ENCODE measurements at places on chromosomes 3 and 15. TPM values are rescaled to one million over a fixed set of nuclear protein-coding genes. Genes with fewer than 3 reads are reported as not detected.

- no peaks in the 10 kb centered on the region for H3K36me3 ChIP-seq
- no peaks in the 10 kb centered on the region for H3K4me1 ChIP-seq
- H3K27me3 ChIP-seq, result no peaks in the 10 kb centered on the region
- H3K27ac ChIP-seq, result no peak overlapping the region
- H3K4me3 ChIP-seq, result no peak overlapping the region
- DNase-seq, result no peak
Observed at GRCh38 chr3:110955301-110955880, 116.2 kb upstream of the NECTIN3 start.

DNA sequence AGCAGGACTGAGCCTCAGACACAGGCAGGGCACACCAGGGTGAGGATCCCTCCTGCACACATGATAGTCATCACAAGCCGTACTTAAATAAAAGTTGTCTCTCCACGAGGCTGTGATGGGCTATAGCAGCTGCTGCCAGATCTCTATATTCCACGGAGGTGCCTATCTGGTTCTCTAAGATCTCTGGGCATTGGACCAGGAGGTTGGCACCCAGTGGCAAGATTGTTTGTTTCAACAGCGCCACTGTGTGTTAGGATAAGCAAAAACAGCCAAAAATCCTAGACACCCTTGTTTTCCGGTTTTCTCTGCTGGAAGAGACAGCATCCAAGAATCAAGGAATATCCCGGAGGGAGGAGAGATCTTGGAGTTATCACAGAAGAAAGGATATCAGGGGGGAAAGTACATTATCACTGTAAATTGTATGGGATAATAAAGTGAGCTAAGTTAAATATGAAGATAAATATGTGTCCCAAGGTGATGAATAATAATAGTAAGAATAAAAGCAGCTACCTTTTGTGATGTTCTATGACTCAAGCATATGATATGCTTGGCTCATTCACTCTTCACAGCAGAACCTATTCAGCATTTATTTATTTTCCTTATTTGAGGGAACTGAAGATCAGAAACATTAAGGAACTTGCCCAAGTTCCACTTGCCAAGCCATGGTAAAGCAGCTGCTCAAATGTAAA, 90.6 kb upstream of the AKAP13 start:
- H3K4me3 ChIP-seq, result no peak overlapping the region
- H3K27me3 ChIP-seq, result peaks cover 4% of the 10 kb centered on the region
- no peak overlapping the region for H3K27ac ChIP-seq
- no peaks in the 10 kb centered on the region for H3K36me3 ChIP-seq
- no peak for DNase-seq

GRCh38 chr3:182683858-182684257, 109.4 kb upstream of the ATP11B start:
- no peaks in the 10 kb centered on the region for H3K4me1 ChIP-seq
- peaks cover 4% of the 10 kb centered on the region for H3K27me3 ChIP-seq
- no peak overlapping the region for H3K4me3 ChIP-seq
- H3K27ac ChIP-seq, result no peak overlapping the region
- DNase-seq, result no peak

DNA sequence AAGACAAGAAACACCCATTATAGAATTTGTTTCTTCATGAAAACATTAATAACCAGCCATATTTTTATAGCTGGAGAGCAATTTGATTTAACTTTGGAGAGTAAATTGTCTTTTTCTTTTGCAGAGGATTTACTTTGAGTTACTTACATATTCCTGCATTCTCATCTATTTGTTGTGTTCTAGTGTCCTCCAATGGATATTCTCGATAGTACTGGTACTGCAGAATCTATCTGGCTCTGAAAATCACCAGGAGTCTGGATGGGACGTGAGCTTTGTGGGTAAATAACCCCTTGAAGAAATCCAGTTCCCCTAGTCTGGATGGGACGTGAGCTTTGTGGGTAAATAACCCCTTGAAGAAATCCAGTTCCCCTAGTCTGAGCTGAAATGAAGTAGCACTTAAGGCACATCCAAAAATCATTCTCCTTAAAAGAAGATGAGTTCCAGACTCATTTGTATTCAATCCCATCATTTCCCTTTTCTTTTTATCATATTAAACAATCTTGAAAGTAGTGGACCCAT, 294.1 kb upstream of the UBE2E2 start:
- no peak overlapping the region for H3K27ac ChIP-seq
- no peak for DNase-seq
- H3K36me3 ChIP-seq, result no peaks in the 10 kb centered on the region
- no peak overlapping the region for H3K4me3 ChIP-seq
- H3K4me1 ChIP-seq, result no peaks in the 10 kb centered on the region

GRCh38 chr15:23854203-23854911, 167.3 kb upstream of the NDN start:
- no peaks in the 10 kb centered on the region for H3K36me3 ChIP-seq
- no peaks in the 10 kb centered on the region for H3K27me3 ChIP-seq
- H3K4me1 ChIP-seq, result no peaks in the 10 kb centered on the region
- DNase-seq, result no peak

- no peak overlapping the region for H3K27ac ChIP-seq
- no peak overlapping the region for H3K4me3 ChIP-seq
- peaks cover 25% of the 10 kb centered on the region for H3K4me1 ChIP-seq
- no peaks in the 10 kb centered on the region for H3K36me3 ChIP-seq
Observed at GRCh38 chr3:44228900-44229299, 12.8 kb upstream of the TOPAZ1 start.

DNA sequence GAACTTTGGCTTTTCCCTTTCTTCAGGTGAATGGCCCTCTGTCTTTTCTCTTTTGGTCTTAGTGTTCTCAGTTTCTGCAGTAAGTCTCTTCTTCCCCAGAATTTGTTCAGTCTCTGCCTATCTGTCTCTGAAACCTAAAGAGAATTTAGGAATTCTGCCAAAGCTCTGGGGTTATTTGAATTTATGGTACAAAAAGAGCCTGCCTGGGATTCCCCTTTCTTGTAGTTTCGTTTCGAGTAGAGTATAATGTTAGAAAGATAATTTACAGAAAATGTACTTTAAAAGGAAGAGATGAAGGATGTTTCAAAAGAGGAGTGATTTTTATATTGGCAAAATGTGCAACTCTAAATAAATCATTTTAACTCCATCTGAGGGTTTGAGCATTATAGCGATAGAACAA, 247.4 kb upstream of the SATB1 start:
- DNase-seq, result no peak
- no peak overlapping the region for H3K4me3 ChIP-seq
- no peaks in the 10 kb centered on the region for H3K27me3 ChIP-seq
- H3K4me1 ChIP-seq, result no peaks in the 10 kb centered on the region

DNA sequence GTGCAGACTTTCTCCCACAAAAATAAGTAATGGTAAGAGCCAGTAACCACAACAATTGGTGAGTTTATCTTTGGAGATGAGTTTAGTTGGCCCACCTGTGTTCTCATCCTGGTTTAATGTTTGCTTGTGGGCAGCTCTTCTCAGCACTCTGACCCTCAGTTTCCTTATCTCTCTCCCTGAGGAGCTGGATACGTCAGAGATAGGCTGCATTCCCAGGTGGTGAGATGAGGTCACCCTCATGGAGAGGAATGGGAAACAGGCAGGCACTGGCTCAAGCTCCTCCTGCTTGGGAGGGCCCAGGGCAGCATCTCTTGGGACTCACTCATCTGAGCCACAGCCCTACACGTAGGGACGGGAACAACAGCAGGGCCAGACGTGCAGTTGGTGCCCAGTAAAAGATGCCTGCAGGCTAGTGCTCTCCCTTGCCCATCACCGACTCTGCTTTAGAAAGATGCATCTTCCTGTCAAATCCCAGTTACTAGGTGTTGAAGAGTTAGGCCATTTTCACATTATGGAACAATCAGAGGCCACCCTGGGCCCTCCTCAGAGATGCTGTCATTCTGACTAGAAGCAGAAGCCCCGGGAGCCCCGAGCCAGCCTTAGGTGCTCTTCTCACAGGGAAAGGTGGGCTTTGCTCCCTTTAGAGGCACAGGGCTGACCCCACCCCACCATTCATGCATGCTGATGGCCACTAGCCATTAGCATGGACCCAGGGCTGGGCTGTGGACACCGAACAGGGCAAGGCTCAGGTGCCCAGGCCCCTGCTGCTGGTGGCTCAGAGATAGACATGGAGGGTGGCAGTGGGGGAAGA, 59.7 kb downstream of the GRIP2 start:
- H3K27me3 ChIP-seq, result no peaks in the 10 kb centered on the region
- H3K36me3 ChIP-seq, result peaks cover 90% of the 10 kb centered on the region
- no peak for DNase-seq
- no peak overlapping the region for H3K27ac ChIP-seq
- H3K4me3 ChIP-seq, result no peak overlapping the region

DNA sequence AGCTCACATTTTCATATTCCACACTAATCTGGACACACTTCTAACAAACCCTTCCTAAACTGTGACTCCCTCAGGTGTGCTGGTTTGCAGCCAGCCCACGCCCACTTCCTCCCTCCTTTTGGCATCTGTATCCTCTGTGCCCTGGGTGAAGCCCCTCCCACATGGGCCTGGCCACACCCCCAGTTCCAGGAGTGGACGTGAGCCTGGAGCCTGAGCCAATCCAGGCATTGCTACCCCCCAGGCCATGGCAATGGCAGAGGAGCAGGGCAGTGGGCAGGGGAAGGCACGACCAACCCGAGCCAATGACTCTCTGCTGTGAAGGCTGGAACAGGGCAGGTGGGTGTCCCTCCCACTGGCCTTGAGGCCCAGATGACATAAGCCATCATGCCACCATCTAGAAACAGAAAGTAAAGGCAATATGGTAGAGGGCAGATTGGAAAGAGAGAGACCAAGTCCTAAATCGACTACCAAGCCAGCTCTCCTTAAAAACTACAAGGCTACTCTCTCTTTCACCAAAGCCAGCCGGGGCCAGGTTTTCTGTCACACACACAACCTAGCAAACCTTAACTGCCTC, 18.6 kb downstream of the FAM174B start:
- no peaks in the 10 kb centered on the region for H3K36me3 ChIP-seq
- H3K4me3 ChIP-seq, result no peak overlapping the region
- no peak for DNase-seq
- H3K27me3 ChIP-seq, result no peaks in the 10 kb centered on the region
- H3K4me1 ChIP-seq, result peaks cover 20% of the 10 kb centered on the region

DNA sequence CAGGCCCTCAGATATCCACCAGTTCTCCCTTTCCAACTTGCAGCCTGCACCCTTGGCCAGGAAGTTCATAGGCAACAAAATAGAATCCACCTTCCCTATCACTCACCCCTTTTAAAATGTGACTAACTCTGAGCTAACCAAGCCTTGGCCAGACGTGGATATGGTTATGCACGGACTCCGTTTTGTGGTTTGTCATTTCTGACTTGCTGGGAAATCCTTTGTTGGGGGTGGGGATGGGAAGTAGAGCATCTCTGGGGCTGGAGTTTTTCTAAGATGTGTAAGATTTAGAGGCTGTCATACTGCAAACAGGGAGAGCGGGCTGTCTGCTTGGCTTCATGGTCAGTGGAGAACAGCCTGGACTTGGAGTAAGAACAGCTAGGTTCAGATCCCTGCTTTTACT, 62.6 kb downstream of the SMAD3 start:
- no peak for DNase-seq
- H3K4me1 ChIP-seq, result peaks cover 10% of the 10 kb centered on the region
- H3K27ac ChIP-seq, result no peak overlapping the region
- H3K36me3 ChIP-seq, result peaks cover 5% of the 10 kb centered on the region

GRCh38 chr3:194129581-194130133, 6.3 kb upstream of the HES1 start:
- no peaks in the 10 kb centered on the region for H3K27me3 ChIP-seq
- H3K36me3 ChIP-seq, result no peaks in the 10 kb centered on the region
- DNase-seq, result peak; percentile 75
- peak overlapping the region; percentile 83 for H3K27ac ChIP-seq
- H3K4me3 ChIP-seq, result peak overlapping the region; percentile 39
- H3K4me1 ChIP-seq, result peaks cover 57% of the 10 kb centered on the region

DNA sequence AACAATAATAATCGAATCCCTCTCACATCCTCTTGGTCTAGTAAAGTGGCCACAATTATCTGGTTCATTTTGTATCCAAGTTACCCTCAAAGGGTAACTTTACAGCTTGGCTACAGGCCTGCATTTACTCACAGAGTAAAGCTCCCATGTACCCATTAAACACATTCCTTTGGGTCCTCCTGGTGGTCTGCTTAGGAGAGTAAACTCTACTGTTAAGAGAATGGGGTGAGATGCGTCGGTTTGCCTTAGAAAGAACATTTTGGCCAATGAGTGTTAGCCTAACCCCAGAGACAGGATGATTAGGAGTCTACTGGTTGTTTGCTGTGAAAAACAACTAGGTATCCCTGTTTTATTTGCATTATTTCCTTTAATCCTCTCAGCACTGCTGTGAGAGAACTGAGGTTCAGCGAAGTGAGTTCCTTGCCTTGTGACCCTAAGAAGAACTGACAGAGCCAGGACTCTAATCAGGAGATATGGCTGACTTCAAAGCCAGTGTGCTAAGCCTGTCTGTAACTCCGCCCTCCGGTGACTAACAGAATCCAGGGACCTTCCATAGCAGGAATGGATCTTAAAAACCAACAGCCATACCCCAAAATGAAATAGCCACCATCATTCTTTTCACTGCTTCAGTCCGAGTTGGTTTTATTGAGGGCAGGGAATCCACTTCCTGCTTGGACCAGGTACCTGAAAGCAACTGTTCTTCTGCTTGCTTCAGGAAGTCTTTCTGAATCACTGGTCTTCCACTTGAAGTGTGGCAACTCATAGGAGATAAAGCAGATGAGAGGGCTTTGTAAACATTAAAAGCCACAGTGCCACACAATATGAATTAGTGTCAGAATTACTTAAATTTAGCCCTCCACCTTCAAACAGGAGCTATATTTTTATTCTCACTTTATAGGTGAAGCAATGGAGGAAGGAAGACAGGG, 317.3 kb upstream of the WNT5A start:
- H3K36me3 ChIP-seq, result no peaks in the 10 kb centered on the region
- no peaks in the 10 kb centered on the region for H3K27me3 ChIP-seq
- no peaks in the 10 kb centered on the region for H3K4me1 ChIP-seq
- H3K27ac ChIP-seq, result no peak overlapping the region
- DNase-seq, result no peak

GRCh38 chr15:56199038-56199437, 44.6 kb downstream of the RFX7 start:
- no peaks in the 10 kb centered on the region for H3K4me1 ChIP-seq
- DNase-seq, result no peak
- peaks cover 4% of the 10 kb centered on the region for H3K36me3 ChIP-seq
- no peaks in the 10 kb centered on the region for H3K27me3 ChIP-seq
- no peak overlapping the region for H3K27ac ChIP-seq

GRCh38 chr3:133451309-133451708, 51.5 kb downstream of the BFSP2 start:
- no peaks in the 10 kb centered on the region for H3K4me1 ChIP-seq
- H3K27ac ChIP-seq, result no peak overlapping the region
- H3K36me3 ChIP-seq, result no peaks in the 10 kb centered on the region
- DNase-seq, result no peak

The RUVBL1 gene
- 35.2 TPM for polyA plus RNA-seq

The KLHL40 gene
- 0.25 TPM for polyA plus RNA-seq
